CD4-positive, alpha-beta T cell treated with Interleukin-12 subunit alpha and Interleukin-12 subunit beta, for 1 hour (primary cell): ENCODE measurements at places on chromosomes 11 and 22.

DNA sequence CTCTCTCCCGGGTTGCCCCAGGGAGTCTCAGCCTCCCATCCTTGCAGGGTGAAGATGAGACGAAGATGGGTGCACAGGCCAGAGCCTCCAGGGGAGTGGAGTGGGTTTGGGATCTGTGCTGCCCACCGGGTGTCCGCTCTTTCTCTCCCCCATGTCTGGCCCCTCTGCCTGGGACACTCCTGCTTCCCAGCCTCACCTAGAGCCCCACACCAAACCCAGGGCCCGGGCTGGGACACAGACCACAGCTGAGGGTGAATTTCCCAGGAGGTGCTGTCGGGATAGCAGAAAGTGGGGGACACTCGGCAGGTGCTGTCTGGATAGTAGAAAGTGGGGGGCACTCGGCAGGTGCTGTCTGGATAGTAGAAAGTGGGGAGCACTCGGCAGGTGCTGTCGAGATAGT lies 25.0 kb upstream of the KRTAP5-7 start:
- no peak for DNase-seq

- DNase-seq: no peak
Observed at GRCh38 chr11:9615031-9615451, 41.6 kb downstream of the WEE1 start.

DNA sequence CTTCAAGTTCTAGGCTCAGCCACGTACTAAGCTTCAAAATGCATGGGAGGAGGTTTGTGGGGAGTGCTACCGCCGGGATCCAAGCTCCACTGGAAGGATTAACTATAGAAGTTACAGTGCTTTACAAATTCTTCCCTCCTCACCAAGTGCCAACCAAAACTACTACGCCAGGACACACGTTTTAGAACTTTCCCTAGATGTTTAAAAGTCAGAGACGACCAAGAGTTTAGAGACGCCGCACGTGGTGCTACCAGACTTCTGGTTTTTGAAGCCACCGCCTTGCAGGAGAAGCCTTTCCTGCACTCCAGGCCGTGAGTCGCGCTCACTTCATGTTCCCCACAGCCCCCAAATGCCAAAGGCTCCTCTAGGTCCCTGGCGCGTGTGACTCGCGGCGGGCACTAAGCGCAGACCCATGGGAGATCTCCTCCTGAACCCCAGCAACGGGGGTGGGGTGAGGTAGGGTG lies 734 bp downstream of the SNU13 start:
- DNase-seq: peak; percentile 21

- no peak for DNase-seq
Observed at GRCh38 chr11:62484352-62484751, 62.3 kb downstream of the AHNAK start.

- no peak for DNase-seq
Observed at GRCh38 chr11:45766469-45766868, 38.5 kb upstream of the SLC35C1 start.

DNA sequence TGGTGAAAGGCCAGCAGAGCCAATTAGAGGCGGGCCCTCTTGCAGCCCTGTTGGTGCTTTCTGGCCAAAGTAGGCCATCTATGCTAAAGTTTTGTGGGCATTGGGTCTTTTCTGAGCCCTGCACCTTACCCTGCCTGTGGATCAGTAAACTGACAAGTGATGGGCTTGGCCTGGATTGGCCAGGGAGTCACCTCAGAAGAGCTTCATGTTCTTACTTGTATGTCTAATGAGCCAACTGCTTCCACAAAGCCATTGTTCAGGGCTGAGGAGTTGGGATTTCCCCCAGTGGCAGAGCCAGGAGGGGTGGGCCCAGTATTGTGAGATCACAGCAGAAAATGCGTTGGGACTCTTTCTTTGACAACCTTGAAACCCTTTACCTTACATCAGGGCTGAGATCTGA lies 90.4 kb downstream of the CWC15 start:
- no peak for DNase-seq

DNA sequence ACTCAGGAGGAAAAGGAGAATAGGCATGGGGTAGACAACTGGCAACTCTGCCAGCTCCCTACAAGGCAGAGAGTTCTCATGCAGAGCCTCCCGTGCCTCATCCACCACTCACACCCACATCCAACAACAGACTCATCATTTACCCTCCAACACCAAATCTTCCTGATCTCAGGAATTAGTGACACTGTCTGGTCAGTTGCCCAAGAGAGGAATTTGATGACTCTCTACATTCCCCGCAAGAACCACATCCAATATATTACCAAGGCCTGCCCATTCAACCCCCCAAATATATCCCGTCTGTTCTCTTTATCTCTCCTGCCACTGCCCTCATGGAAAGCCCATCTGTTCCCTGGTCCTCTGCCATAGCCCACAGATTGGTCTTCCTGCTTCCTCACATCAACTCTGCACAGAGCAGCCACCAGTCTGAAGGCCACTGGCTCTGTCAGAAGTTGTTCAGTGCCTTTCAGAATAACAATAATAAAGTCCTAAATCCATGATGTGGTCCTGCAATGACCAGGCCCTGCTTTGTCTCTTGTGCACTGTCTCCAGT lies 57.5 kb upstream of the CD82 start:
- DNase-seq: no peak

- no peak for DNase-seq
Observed at GRCh38 chr11:130675371-130675821, 227.0 kb downstream of the ADAMTS15 start.

DNA sequence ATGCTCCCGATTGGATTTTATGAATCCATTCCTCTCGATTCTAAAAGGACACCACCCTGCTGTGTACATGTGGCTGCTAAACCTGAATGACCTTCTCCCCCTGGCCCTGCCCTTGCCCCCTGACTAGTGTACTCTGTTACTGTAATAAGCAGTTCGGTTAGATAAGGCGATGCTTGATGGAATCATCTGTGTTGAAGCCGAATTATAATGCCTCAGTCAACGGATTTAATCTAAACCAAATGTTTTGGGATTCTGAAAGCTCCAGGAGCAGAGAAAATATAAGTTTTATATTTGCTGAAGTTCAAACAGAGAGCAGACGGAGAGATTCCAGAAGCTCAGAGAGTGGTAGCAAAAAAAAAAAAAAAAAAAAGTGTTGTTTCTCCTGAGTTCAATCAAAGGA lies 275.4 kb upstream of the MPPED2 start:
- no peak for DNase-seq

DNA sequence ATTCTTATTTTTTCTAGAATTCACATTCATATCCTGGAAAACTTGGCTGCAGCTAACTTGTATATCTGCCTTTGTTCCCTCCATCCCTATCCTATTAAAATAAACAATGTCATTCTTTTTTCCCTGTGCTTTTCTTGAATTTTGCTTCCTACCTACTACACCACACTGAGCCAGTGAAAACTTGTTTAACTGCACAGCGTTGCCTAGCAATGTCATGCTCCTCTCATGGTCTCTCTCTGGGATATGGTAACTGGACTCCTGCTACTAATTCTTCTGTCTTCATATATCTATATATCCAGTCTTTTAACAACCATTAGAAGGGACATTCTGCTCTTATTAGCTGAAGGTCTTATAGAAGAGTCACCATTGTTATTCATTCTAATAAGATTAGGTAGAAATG lies 434.4 kb downstream of the METTL15 start:
- no peak for DNase-seq
